SHP77 (cell line): ENCODE measurements at places on chromosomes 4 and X.

- no peak for DNase-seq
Observed at GRCh38 chr4:40316782-40317635, 18.1 kb upstream of the CHRNA9 start.

DNA sequence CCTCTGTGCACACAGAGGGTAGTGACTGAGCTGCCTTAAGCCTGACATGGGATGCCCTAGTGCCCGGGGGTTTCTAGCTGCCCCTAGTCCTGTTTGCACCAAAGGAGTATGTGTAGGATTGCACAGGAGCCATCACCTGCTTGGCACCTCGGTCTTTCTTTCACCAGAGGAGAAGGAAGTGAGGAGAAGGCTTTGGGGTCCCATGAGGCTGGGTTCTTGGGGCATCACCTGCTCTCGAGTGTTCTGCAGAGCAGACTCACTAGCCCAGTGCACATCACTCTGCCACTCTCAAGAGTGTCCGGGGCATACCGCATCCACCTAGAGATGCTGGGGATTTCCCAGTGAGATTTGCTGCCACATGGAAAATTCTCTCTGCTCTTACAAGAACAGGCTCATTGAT is 40.5 kb upstream of the GPR78 start:
- no peak for DNase-seq

DNA sequence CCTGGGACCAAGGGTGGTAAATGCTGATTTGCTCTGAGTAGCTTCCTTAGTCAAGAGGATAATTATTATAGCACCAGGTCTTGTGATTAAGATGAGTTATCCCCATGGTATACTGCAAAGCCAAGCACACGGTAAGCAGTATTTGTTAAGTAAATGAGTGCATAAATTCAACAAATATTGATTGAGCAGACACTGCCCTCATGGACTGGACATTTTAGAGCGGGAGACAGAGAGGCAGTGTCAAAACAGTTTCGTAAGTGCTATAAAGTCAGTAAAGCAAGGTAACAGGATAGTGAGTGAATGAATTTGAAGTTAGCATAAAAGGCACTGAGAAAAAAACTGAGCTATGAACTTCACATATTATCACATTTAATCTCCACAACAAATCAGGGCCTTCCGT is 13.9 kb downstream of the PHF8 start:
- DNase-seq: no peak

GRCh38 chr4:135277068-135277979 is 1075.7 kb upstream of the PABPC4L start:
- DNase-seq: no peak

GRCh38 chr4:26228883-26229282 is 91.9 kb upstream of the RBPJ start:
- DNase-seq: no peak

DNA sequence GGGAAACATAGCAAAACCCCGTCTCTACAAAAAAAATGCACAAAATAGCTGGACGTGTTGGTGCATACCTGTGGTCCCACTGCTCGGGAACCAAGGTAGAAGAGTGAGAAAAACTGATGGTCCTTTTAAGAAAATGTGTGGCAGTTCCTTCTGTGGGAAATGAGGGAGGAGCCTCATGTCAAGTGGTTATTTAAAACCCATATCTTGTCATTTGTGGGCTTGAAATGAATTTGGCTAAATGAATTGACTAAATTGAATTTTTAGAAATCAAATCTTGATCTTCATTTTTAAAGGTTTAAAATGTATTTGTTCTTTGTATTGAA is 16.2 kb upstream of the LAMP2 start:
- no peak for DNase-seq

DNA sequence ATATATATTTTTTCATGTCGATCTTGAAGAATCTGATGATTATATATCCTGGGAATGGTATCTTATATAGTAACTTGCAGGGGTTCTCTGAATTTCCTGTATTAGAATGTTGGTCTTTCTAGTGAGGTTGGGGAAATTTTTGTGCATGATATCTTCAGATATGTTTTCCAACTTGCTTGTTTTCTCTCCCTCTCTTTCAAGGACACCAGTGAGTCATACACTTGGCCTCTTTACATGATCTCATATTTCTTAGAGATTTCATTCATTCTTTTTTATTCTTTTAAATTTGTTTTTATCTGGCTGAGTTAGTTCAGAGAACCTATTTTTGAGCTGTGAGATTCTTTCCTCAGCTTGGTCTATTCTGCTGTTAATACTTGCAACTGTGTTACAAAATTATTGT is 27.2 kb upstream of the C4orf17 start:
- no peak for DNase-seq
